ENCODE measurements at places on chromosomes 5 and 9. TPM values are rescaled to one million over a fixed set of nuclear protein-coding genes. Genes with fewer than 3 reads are reported as not detected.

Gene MCC
- total RNA-seq: 1.0 TPM

Gene RNF224
- not detected for total RNA-seq

DNA sequence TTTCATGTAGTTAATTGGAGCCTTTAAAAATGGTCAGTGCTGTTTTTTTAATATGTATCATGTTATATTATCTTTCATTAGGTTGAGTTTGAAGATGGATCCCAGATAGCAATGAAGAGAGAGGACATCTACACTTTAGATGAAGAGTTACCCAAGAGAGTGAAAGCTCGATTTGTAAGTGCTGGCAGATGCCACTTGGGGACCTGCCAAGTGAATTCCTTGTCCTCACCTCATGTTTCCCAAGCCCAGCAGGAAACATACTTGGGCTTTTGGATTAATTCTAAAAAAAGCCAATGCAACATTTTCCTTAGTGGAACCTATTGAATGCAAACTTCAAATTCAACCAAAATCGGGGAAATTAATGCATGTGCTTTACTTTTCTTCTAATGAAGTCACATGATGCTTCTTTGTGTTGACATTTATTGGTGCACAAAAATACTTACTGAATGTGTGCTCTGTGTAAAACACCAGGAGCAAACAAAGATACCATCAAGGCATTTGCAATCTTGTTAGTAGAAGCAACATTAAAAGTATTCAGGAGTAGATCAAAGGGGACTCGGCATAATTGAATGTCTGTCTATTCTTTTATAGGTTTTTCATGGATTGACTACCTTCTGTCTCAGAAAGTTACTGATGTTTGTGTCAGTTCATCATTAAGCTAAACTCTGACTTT, 412.1 kb downstream of the KDM4C start:
- no peak for DNase-seq

DNA sequence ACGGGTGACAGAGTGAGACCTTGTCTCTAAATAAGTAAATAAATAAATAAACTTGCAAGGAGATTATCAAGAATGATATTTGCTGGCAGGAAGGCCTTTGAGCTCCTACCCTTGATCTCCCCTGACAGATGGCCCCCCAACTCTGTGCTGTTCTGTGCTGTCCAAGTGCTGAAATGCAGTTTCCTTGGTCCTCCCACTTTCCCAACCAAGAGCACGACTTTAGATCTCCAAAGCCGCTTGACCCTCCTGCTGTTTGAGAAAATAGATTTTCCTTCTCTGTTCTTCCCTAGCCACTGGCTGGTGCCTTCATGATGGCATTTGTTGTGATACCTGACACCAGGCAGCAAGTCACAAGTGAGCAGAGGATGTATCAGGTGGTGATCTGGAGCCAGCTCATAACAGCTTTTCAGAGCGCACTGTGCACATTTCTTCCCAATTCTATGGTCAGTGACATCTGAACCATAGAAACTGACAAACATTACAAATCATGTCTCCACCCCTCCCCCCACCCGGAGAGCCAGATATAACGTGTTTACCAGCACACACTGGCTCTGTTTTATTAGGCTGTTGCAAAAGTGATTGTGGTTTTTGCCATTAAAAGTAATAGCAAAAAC, 80.0 kb upstream of the PUM3 start:
- no peak for DNase-seq

DNA sequence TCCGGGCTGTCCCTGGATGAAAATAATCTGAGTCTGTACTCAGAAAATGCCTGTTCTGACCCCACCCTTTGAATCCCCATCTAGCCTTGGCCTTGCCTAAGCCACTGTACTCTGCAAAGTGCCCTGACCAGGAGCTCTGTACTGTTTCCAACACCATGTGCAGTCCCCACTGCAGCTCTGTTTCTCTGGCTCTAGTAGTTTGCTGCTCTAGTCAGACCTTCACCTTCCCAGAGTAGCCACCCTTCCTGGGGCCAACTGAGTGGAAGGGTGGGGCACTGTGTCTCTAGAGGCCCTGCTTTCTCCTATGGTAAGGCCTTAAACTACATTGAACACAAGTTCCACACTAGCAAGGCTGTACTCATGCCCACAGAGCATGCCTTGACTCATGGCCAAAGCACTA, 31.9 kb downstream of the P4HA2 start:
- DNase-seq: no peak

Data from activated CD4-positive, alpha-beta T cell treated with anti-CD3 and anti-CD28 coated beads, Interleukin-2, amount 10 ng/mL, durations not matched to agents 24 days and 14 days (primary cell).